B cell (primary cell): ENCODE measurements at places on chromosomes 5 and 9. TPM values are rescaled to one million over a fixed set of nuclear protein-coding genes. Genes with fewer than 3 reads are reported as not detected.

The ANKRD20A1 gene
- total RNA-seq = 1.3 TPM in 1 of 2 replicates, not detected in the other

The SPINK4 gene
- total RNA-seq = not detected in 2 replicates

The SAXO1 gene
- total RNA-seq = 0.07 TPM in 1 of 2 replicates, not detected in the other

The MUSK gene
- not detected in 2 replicates for total RNA-seq

The TXNDC15 gene
- total RNA-seq = 45.2 and 50.4 TPM in 2 replicates

The COL5A1 gene
- not detected in 2 replicates for total RNA-seq

The PCDHGB5 gene
- 2.5 TPM in 2 replicates for total RNA-seq

The EFNA5 gene
- not detected in 2 replicates for total RNA-seq

- H3K4me1 ChIP-seq = no peaks in the 10 kb centered on the region
- H3K36me3 ChIP-seq = no peaks in the 10 kb centered on the region
- no peaks in the 10 kb centered on the region for H3K27me3 ChIP-seq
- DNase-seq = no peak
Observed at GRCh38 chr5:99617335-99617734, 688.5 kb upstream of the CHD1 start.

DNA sequence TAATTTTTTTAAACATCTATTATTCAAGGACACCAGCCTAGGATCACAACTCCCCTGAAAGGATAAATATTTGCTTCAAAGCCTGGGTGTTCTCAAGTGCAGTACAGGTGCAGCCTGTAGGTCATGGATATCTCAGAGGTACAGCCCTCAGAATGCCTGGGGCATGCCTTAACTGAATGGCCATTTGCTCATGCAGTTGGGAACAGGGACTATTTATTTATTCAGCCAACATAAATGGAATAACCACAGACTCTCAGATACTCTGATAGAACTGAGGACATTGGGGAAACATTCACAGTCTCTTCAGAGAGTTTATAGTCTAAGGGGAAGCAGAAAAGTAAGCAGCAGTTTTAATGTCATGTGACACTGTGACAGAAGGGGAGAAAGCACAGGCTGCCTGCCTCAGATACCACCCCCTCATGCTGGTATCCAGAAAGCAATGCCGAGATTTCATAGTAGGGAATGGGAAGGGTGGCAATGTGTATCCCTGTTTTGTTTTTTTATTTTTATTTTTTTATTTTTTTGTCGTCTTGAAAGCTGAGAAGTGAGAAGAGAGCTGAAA lies 112.6 kb downstream of the MACIR start:
- no peaks in the 10 kb centered on the region for H3K27me3 ChIP-seq
- no peaks in the 10 kb centered on the region for H3K4me1 ChIP-seq
- H3K27ac ChIP-seq = no peak overlapping the region
- no peaks in the 10 kb centered on the region for H3K36me3 ChIP-seq
- no peak for DNase-seq

DNA sequence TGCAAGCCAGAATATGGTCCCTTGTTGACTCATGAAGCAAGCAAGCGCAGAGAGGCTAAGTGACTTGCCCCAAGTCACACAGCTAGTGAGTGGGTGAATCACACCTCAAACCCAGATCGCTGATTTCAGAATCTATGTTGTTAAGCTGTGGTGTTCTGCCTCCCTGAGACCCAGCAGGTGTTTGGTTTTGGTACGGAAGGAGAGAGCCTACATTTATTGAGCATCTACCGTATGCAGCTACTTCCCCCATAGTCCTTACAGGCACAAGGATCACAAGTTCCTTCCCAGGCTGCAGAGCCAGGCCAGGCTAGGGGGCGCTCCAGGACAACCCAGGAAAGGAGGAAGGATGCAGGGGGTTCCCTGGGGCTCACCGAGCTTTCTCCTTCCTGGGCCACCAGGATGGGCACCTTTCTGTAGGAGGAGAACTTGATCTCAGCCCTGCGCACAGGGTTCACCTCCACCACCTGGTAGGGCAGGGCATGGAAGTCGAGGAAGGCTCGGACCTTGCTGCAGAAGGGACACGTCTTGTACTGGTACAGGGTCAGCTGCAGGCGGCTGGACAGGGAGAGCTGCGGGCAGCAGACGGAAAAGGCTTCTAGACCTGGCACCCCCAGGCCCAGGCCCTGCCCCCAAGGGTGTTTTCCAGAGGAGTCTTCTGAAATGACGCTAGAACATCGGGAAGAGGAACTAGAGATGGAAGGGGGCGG lies 2.5 kb downstream of the PTGES2 start:
- no peaks in the 10 kb centered on the region for H3K36me3 ChIP-seq
- DNase-seq = peak; percentile 57
- H3K4me1 ChIP-seq = peaks cover 34% of the 10 kb centered on the region
- no peak overlapping the region for H3K27ac ChIP-seq

GRCh38 chr5:62132276-62132675 lies 173.7 kb upstream of the KIF2A start:
- no peak overlapping the region for H3K27ac ChIP-seq
- no peak for DNase-seq
- no peak overlapping the region for H3K4me3 ChIP-seq
- H3K27me3 ChIP-seq = no peaks in the 10 kb centered on the region
- H3K4me1 ChIP-seq = no peaks in the 10 kb centered on the region
- H3K36me3 ChIP-seq = no peaks in the 10 kb centered on the region

GRCh38 chr5:51472472-51472871 lies 89.2 kb downstream of the ISL1 start:
- H3K4me3 ChIP-seq = no peak overlapping the region
- H3K4me1 ChIP-seq = no peaks in the 10 kb centered on the region
- H3K36me3 ChIP-seq = no peaks in the 10 kb centered on the region
- H3K27me3 ChIP-seq = no peaks in the 10 kb centered on the region

DNA sequence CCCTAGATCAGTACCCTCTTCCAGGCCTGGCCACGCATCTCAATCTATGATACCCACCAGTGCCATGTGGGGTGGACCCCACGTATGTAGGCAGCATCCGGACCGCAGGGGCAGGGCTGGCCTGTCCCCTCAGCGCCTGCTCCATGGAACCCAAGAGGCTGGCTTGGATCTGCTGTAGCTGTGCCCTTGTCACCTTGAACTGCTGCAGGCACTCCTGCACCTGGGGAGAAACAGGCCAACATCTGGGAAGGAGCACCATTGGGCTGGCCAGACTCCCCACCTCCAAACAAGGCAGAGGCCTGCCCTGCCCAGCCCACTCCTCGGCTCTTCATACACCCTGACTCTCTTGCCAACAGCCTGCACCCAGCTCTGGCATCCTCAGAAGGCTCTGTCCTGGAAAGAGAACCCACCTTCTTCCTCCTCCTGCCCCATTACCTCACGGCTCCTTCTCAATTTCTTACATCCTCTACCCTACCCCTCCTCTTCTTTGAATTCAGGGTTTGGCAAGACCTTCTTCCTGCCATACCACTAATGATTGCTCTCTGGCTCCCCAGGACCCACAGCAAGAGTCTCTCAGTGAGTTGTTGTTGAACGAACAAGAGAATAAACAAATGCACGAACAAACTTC lies 7.7 kb downstream of the HK3 start:
- no peak overlapping the region for H3K4me3 ChIP-seq
- H3K27ac ChIP-seq = no peak overlapping the region
- no peaks in the 10 kb centered on the region for H3K27me3 ChIP-seq
- H3K4me1 ChIP-seq = no peaks in the 10 kb centered on the region
- no peak for DNase-seq
- H3K36me3 ChIP-seq = no peaks in the 10 kb centered on the region

- H3K27ac ChIP-seq = no peak overlapping the region
- no peaks in the 10 kb centered on the region for H3K27me3 ChIP-seq
- no peaks in the 10 kb centered on the region for H3K36me3 ChIP-seq
- peaks cover 19% of the 10 kb centered on the region for H3K4me1 ChIP-seq
- DNase-seq = no peak
Observed at GRCh38 chr9:27337833-27338526, 41.0 kb upstream of the EQTN start.

DNA sequence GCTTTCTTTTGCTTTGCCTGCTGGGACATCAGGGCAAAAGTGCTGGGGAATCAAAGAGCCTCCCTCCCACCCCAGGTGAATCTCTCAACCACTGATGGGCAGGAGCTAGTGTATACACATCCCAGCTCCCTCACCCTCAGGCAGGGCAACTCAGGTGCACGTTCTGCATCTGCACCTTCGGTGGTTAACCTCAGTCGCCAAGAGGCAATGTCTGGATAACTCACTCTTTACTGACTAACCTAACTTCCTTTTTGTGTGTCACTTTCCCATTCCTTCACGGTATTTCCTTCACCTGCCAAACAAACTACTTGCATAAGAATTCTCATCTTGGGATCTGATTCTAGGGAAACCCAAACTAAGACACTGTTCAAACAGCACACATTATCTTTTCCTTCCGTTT lies 26.3 kb downstream of the CNTFR start:
- peaks cover 8% of the 10 kb centered on the region for H3K27me3 ChIP-seq
- no peaks in the 10 kb centered on the region for H3K36me3 ChIP-seq
- no peak overlapping the region for H3K4me3 ChIP-seq

DNA sequence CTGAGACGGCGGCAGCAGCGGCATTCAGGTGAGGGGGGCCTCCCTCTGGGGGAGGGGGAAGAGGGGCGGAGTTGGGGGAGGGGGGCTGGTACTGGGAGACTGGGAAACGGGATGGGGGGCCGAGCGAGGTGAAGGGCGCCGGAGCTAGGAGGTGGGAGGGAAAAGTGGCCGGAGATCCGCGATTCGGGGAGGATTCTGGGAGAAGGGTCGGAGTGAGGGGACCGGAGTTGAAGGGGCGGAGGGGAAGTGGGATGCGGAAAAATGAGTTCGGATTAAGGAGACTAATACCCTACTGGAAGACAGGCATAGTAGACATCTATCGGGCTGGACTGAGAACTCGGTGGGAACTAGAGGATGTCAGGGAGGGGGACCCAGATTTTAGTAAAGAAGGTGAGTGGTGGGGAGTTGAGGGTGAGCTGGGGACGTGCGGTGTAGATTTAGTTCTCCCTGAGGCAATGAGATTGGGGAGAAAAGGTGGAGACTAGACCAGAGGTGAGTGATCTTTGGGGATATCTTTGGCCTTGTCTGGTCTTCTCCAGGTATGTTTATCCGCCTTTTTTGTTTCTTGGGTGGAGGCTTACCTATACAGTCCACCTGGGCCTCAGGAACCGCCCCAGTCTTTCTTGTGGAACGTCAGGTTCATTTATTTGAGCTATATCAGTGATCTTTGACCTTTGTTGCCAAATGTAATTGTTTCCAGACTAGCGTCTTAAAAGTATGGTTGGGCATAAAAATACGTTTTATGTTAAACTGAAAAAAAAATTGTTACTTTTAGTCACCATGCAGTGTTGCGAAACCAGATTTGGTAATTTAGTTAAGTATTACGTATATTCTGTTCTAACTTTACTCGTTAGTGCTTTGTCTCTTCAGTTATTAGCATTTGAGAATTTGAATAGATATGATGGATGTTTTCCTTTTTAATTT lies 632 bp downstream of the UBAP1 start:
- peaks cover 21% of the 10 kb centered on the region for H3K4me1 ChIP-seq
- H3K27ac ChIP-seq = peak overlapping the region; percentile 84
- H3K27me3 ChIP-seq = peaks cover 3% of the 10 kb centered on the region
- peak overlapping the region; percentile 92 for H3K4me3 ChIP-seq

GRCh38 chr9:14004110-14004509 lies 309.8 kb downstream of the NFIB start:
- H3K27me3 ChIP-seq = no peaks in the 10 kb centered on the region
- H3K27ac ChIP-seq = no peak overlapping the region
- no peaks in the 10 kb centered on the region for H3K36me3 ChIP-seq

DNA sequence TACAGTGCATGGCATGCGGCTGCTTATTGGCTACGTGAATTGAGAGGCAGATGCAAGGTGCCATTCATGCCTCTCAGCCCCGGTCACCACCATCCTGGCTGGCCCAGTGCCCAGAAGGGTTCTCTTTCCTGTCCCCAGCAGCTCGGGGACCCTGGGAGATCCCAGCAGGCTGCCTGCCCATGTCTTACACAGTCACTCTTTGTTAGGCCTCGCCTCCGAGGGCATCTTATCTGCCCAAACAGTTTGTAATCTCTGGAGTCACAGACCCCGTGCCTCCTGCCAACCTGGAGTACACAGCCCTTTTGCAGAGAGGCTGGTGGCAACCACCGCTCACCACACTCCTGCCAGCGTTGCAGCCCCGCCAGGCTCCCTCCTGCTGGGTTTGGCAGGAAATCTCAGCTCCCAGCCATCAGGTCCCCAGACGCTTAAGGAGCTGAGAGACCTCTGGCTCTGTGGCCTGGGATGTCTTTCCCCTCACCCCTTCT lies 7.0 kb upstream of the AK1 start:
- H3K27ac ChIP-seq = no peak overlapping the region
- DNase-seq = peak; percentile 10
- H3K4me1 ChIP-seq = peaks cover 18% of the 10 kb centered on the region
- no peaks in the 10 kb centered on the region for H3K36me3 ChIP-seq

DNA sequence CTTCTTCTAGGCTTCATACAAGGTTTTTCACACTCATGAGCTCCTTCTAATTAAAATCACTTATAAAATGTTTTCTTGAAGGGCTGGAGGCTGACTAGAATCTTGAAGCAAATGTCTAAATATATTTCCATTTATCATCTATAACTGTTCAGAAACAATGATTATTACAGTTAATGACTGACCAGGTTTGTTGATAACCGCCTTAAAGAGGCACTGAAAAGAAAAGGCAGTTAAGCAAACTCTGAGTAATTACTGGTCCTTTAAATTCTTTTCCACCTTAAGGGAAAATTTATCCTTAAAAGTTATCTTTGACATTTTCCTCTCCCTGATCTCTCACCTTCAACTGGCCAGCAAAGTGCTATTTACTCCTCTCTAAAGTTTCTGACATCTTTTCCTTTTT lies 43.2 kb downstream of the RICTOR start:
- no peak overlapping the region for H3K4me3 ChIP-seq
- DNase-seq = no peak
- no peaks in the 10 kb centered on the region for H3K27me3 ChIP-seq
- no peaks in the 10 kb centered on the region for H3K4me1 ChIP-seq
- H3K36me3 ChIP-seq = peaks cover 3% of the 10 kb centered on the region

DNA sequence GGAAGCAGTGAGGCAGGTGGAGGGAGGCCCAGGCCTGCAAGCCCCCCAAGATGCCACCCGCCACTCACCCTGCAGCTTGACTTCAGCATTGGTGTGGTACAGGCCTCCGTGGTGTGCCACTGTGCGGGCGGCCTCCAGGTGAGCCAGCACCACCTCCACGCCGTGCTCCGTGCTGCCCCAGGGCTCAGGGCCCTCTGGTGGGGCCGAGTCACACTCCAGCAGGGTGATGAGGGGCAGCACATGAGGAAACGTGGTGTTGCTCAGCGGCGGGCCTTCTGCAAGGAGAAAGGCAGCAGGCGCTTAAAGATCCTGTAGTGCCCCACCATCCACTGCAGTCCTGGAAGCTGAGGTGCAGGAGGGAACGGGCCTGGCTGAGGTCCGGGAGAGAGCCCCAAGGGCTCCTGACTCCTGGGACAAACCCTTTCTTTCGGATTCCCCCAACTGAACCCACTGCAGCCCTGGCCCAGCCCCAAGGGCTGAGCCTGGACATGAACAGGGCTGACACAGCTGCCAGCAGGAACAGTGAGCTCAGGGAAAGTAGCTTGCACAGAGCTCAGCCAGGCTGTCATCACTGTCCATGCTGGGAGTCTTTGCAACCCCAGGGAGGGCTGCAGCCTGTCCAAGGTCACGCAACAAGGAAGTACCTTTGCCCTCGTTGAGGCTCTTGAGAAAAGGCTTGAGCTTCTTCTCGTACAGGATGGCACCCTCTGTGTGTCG lies 4.7 kb upstream of the TOR2A start:
- H3K4me3 ChIP-seq = no peak overlapping the region
- H3K27ac ChIP-seq = no peak overlapping the region
- H3K4me1 ChIP-seq = peaks cover 5% of the 10 kb centered on the region

GRCh38 chr9:96429732-96430131 lies 11.6 kb upstream of the ZNF367 start:
- no peaks in the 10 kb centered on the region for H3K27me3 ChIP-seq
- H3K4me3 ChIP-seq = no peak overlapping the region
- H3K4me1 ChIP-seq = no peaks in the 10 kb centered on the region
- H3K36me3 ChIP-seq = no peaks in the 10 kb centered on the region
- no peak for DNase-seq
